GM04504 (cell line): ENCODE measurements at places on chromosomes 12 and 14.

GRCh38 chr12:89064780-89065179, 287.5 kb downstream of the DUSP6 start:
- peak; percentile 29 for DNase-seq

GRCh38 chr14:69682621-69683263, 71.3 kb downstream of the SUSD6 start:
- DNase-seq, result no peak

GRCh38 chr14:88095791-88096190, 90.9 kb downstream of the GPR65 start:
- no peak for DNase-seq

DNA sequence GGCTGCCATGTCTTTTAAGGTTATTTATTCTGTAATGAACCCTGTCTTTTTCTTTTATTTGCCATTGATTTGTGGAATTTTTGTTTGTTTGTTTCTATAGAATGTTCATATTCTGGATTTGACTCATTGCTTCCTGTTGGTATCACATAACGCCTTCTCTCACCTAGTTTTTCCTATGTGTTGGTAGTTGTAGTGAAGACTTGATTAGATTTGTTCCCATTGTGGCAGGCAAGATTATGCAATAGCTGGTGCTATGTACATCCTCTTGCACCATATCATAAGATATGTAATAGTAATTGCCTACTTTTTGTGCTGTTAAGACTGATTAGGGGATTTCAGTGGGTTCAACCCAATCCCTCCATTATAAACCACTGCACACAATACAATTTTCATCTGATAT, 3.9 kb upstream of the KRT6B start:
- no peak for DNase-seq

- DNase-seq, result no peak
These were observed 2.3 kb downstream of the ARHGEF25 start for GRCh38 chr12:57613427-57614109.

DNA sequence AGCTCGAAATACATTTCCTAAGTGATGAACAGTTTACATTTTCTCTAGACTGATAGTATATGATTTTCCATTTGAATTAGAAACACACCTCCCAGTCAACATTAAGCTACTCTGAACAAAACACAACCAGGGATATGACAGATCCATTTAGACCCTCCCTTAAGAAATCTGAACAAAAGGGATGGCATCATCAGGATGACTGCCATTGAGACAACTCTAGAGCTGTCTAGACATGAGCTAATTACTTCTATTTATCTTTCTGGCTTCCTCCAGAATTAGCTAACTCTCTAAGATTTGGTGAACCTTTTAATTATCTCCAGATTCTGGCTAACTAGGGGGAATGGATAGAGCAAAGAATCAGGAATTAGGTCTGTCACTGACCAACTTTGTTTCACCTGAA, 92.9 kb upstream of the IGF1 start:
- no peak for DNase-seq

GRCh38 chr14:76920331-76921087, 94.3 kb downstream of the LRRC74A start:
- no peak for DNase-seq

- DNase-seq, result no peak
These were observed 14.0 kb upstream of the FBXO33 start for GRCh38 chr14:39446131-39446744.

DNA sequence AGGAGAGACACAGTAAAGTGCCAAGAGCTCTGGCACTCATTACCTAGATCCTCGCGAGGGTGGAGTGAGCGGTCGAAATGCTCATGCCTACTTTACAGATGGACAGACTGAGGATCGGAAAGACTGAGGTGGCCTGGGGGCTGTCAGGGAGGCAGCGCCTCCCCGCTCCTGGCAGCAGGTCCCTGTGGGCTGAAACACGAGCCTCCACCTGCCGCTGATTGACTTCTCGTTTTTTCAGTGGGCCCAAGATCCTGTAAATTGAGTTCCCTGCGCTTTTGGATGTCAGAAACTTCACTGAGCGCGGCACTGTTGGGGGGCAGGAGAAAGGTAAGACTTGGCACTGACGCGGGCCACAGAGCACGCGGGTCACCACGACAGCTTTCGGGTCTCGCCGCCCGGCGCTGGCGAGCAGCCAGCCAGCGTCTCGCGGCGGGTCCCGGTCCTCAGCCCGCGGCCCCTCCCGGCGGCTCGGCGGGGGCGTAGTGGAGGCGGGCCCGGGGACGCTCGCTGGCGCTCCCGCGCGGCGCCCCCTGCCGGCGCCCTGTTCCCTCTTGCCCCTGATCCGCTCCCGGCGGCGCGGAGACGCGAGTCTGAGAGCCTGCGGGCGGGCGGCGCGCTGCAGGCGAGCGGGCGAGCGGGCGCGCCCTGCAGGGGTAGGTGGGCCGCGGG, 552 bp upstream of the SCN8A start:
- peak; percentile 60 for DNase-seq

GRCh38 chr14:50008974-50009373, 107.4 kb downstream of the VCPKMT start:
- DNase-seq, result no peak

DNA sequence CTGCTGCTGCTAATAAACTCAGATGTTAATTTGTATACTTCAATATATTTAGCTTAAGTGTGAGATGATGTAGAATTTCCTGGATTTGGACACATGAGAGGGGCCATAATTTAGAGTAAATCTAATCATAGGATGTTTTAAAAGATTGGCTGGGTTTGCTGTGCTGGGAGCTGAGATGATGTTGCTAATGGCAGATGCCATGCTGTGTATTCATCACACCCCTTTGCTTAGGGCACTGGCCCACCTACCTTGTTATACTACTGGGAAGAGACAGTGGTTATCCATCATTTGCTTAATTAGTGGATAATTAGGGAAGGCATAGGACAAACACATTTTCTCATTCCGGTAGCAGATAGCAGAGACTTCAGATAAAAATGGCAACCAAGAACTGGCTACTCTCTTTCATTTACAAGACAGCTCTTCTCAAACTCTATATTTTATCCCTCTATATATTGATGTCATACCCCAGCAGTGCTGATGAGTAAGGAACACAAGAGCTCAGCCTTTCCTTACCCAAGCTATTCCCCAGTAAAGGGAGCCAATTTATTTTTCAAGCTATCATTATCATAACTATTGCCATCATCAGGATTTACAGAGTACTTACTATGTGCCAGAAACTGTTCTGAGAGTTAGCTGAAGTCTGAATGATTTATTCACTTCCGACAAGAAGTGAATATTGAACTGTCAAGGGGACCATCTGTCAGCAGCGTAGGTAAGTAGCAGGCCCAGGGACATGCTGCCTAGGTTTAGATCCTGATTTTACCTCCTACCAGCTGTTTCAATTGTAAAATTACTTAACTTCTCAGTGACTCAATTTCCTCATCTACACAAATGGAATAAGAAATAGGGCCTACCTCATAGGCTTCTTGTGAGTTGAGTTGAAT, 204.6 kb upstream of the FLRT2 start:
- no peak for DNase-seq

- no peak for DNase-seq
These were observed 89.8 kb downstream of the STAB2 start for GRCh38 chr12:103676893-103677292.

GRCh38 chr14:97994020-97994531, 1196.9 kb downstream of the VRK1 start:
- no peak for DNase-seq

GRCh38 chr14:81400852-81401251, 728 bp upstream of the STON2 start:
- peak; percentile 98 for DNase-seq

DNA sequence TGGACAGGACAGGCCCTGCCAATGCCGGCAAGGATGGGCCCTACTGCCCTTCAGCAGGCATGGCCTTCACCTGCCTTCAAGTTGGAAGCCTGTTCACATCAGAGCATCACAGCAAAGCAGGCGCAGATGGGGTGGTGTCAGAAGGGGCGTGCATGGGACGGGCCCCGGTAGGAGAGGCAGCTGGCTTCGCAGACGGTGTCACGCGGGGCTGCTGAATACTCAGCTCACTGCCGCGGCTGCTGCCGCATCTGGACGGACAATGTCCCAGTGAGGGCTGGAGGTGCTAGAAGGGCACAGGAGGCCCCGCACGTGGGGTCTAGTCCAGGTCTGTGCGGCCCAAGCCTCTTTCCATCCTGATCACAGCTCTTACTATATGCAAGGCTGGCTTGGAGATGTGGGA, 42.1 kb downstream of the LRCOL1 start:
- no peak for DNase-seq

DNA sequence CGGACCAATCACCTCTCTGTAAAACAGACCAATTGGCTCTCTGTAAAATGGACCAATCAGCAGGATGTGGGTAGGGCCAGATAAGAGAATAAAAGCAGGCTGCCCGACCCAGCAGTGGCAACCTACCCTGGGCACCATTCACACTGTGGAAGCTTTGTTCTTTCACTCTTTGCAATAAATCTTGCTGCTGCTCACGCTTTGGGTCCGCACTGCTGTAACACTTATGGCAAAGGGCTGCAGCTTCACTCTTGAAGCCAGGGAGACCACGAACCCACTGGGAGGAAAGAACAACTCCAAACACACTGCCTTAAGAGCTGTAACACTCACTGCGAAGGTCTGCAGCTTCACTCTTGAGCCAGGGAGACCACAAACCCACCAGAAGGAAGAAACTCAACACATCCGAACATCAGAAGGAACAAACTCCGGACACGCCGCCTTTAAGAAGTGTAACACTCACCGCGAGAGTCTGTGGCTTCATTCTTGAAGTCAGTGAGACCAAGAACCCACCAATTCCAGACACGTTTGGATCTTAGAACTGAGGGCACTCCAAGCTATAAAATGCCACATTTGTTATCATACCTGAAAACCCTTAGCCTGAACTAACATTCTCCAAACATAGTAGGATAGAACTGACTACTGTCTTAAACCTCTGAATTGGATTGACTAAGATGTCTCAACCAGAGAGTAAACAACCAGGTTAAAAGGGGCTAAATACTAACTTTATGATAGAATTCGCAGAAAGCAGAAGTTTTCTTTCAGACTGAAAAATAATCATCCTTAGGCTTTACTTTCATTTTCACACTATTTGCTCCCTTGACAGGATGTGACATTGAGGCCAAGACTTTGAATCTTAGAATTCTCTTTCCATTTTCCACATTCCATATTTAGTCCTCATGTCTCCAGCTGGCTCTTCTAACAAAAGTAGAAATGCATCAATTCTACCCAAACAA, 33.6 kb downstream of the CDKL1 start:
- no peak for DNase-seq

DNA sequence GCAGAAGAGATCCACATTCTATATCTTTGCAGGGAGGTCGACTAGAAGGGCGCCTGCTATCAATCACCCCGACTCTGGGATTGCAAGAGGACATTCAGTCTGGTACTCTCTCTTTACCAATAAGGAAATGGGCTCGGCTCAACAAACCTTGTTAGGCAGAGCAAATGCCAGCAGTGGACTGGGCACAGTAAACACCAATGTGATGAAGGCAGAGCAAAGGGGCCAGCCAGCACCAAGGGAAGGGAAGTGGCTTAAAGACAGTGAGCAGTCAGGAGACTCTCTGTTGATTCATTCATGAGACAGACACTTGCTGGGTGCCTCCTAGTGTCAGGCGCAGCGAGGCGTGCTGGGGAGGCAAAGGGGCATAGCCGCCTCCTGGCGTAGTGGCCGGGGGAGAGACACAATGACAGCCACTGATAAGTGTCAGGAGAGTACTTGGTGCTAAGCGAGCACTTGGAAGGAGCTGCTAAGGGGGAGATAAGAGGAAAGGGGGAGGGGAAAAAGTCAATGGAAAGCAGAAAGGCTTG, 34.1 kb downstream of the TMCC3 start:
- DNase-seq, result no peak

DNA sequence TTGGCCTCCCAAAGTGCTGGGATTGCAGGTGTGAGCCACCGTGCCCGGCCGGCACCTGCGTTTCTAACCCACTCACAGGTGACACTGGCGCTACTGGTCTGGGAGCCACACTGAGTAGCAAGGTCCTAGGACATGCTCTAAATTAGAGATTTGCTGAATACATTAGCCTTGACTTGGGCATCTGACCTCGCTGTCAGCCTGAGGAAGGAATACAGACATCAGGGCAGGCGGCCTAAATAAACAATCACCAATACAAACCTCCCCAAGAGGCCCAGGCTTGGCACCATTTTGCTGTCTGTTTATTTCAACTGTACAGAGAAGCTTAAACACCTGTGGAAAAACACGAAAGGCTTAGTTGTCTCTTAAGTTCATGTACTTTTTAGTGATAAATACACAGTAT, 27.5 kb downstream of the P2RX4 start:
- no peak for DNase-seq

DNA sequence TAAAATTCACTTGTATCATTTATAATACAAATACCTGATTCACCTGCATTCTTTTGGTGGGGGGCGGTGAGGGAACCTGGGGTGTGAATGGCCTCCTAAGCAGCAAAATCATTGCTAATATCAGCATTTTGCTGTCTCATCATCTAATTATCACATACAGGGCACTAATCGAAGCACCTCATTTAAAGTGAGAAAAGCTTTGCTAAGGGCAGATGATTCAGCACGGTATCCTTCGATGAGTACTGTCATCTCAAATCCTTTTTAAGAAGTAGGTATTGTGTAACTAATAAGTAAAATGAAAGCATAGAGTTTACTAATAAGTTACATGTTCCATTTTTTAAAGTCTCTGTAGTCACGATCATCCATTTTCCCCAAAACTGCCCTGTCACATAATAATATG, 278.1 kb upstream of the SOX5 start:
- no peak for DNase-seq

DNA sequence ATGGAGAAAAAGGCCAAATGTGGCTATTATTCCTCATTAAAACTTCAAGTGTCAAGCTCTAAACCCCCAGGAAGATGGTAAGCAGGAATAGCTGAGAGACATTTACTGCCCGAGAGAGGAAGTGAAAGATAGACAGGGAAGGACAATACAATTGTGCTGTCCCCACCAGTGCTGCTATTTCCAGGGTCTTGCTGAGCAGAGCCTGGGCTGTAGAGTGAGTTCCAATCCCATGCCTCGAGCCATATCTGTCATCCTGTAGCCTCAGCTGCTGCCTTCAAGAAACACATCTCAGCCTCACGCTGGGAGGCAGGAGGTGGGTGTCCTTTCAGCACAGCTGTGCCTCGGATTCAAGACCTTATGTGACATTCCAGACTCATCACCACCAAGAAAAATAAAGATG, 114.0 kb downstream of the RPAP3 start:
- DNase-seq, result no peak

GRCh38 chr12:107443320-107444090, 242.1 kb upstream of the PWP1 start:
- DNase-seq, result no peak

GRCh38 chr14:77076113-77076631, 21.9 kb upstream of the CIPC start:
- DNase-seq, result no peak
